ENCODE measurements at places on chromosomes 2 and 18. TPM values are rescaled to one million over a fixed set of nuclear protein-coding genes. Genes with fewer than 3 reads are reported as not detected.

The MARCHF4 gene
- total RNA-seq = 5.7 TPM

The RGPD5 gene
- total RNA-seq = 41.0 TPM

The SCYGR4 gene
- total RNA-seq = not detected

The EXOC6B gene
- 27.4 TPM for total RNA-seq

The RGPD4 gene
- total RNA-seq = not detected

The UGP2 gene
- 42.3 TPM for total RNA-seq

The SCTR gene
- not detected for total RNA-seq

The CACNB4 gene
- under 0.01 TPM for total RNA-seq

The LCT gene
- total RNA-seq = not detected

The FAM124B gene
- 64.1 TPM for total RNA-seq

The C2orf76 gene
- total RNA-seq = 5.0 TPM

The DYNAP gene
- not detected for total RNA-seq

The SLC23A3 gene
- 0.81 TPM for total RNA-seq

The NTSR2 gene
- not detected for total RNA-seq

The MOGAT1 gene
- not detected for total RNA-seq
